Psoas muscle (tissue), 8 donors: ENCODE measurements at places on chromosomes 3 and 15. TPM values are rescaled to one million over a fixed set of nuclear protein-coding genes. Genes with fewer than 3 reads are reported as not detected.

GRCh38 chr3:185552358-185552877, at the start of gene LIPH:
Gene LIPH, minus strand, starts transcription at chr3:185552588. Its CDS starts 117 bp downstream, at chr3:185552471.
- no peak for DNase-seq

- DNase-seq, result no peak
Measured at GRCh38 chr3:174583396-174583795, 275.7 kb upstream of the NAALADL2 start.

ADAMTSL3 gene
- 2.1 TPM for total RNA-seq

- no peak for DNase-seq
Measured at GRCh38 chr3:102741694-102742093, 306.9 kb downstream of the ZPLD1 start.

HRH1 gene
- 0.53 TPM for total RNA-seq

BDH1 gene
- 5.4 TPM for total RNA-seq

CYP1A2 gene
- not detected for total RNA-seq

GRCh38 chr15:39819533-39819932, 36.9 kb upstream of the FSIP1 start:
- DNase-seq, result no peak

DNA sequence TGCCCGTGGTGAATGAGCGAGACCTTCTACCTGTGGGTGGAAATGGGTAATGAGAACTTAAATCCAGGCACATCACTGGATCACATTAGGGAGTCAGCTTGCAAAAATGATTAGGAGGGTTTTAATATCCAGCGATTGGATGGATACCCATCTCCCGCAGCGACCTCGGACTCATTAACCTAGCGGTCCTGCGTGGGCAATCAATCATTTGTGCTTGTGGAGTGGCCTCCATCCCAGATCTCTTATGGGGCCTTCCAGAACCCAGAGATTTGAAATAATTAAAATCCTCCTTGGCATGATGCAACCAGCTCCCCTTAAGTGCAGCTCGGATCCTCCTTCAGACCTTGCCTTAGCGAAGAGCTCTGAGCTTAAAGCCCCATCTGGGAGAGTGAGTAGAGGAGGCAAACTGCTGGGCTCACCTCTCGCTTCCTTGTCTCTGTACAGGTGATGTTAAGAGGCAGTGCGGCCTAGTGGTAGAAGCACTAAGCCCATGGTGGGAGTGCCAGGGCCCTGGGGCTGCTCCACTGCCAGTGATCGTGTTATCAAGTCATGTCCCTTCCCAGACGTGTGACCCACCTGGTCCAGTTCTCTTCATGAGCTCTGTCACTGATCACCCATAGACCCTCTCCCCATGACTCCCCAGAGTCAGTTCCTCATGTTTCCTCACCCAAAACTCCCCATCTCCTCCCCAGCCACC, 285.2 kb upstream of the TLE3 start:
- DNase-seq, result no peak

CAMK1 gene
- 4.5 TPM for total RNA-seq

- DNase-seq, result no peak
Measured at GRCh38 chr15:35061161-35061824, 23.8 kb downstream of the NANOGP8 start.

GRCh38 chr15:91336687-91337086, 236.6 kb downstream of the SV2B start:
- no peak for DNase-seq

SUSD5 gene
- 1.4 TPM for total RNA-seq

- no peak for DNase-seq
Measured at GRCh38 chr15:89514596-89515406, 18.4 kb upstream of the RHCG start.

DNA sequence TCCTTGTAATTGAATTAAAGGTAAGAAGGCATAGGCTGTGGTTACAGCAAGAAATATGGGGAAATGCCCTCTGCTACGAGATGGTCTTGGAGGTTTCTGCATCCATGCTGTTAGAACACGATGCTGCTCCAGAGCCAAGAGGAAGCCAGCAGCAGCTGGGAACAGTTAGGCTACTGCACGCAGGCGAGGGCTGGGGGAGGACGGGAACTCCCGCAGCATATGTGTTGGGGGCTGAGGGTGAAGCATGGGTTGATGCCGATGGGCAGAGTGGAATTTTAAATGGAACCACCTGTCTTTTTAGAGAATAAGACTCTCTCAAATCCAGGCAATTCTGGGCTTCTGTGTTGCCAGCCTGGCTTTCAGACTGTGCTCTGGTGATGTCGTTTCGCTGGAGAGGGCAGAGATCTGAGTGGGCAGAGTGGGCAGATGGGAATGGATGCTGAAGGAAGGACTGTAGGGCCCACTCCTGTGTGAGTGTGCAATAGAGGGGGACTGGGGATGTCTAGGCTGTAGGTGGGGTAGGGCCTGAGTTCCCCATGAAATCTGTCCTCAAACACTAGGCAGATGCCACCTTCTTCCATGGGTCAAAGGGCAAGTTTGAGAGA, 417.0 kb upstream of the TPM1 start:
- no peak for DNase-seq

GRCh38 chr3:52036222-52036694, 20.1 kb downstream of the DUSP7 start:
- no peak for DNase-seq

ATP2B2 gene
- 0.36 TPM for total RNA-seq

TEX55 gene
- total RNA-seq, result not detected

GASK1A gene
- 1.5 TPM for total RNA-seq

- DNase-seq, result no peak
Measured at GRCh38 chr15:66730168-66731021, 28.4 kb downstream of the SMAD6 start.

AHSG gene
- total RNA-seq, result not detected

TRIM42 gene
- total RNA-seq, result not detected

- DNase-seq, result no peak
Measured at GRCh38 chr3:191019855-191020254, 157.4 kb upstream of the GMNC start.

SLC30A4 gene
- total RNA-seq, result 2.2 TPM

ZCWPW2 gene
- total RNA-seq, result 3.3 TPM

RBPMS2 gene
- total RNA-seq, result 3.6 TPM

- DNase-seq, result no peak
Measured at GRCh38 chr15:34783991-34784390, 11.4 kb downstream of the ACTC1 start.

- no peak for DNase-seq
Measured at GRCh38 chr3:60645801-60646200, 605.5 kb downstream of the FHIT start.

DNA sequence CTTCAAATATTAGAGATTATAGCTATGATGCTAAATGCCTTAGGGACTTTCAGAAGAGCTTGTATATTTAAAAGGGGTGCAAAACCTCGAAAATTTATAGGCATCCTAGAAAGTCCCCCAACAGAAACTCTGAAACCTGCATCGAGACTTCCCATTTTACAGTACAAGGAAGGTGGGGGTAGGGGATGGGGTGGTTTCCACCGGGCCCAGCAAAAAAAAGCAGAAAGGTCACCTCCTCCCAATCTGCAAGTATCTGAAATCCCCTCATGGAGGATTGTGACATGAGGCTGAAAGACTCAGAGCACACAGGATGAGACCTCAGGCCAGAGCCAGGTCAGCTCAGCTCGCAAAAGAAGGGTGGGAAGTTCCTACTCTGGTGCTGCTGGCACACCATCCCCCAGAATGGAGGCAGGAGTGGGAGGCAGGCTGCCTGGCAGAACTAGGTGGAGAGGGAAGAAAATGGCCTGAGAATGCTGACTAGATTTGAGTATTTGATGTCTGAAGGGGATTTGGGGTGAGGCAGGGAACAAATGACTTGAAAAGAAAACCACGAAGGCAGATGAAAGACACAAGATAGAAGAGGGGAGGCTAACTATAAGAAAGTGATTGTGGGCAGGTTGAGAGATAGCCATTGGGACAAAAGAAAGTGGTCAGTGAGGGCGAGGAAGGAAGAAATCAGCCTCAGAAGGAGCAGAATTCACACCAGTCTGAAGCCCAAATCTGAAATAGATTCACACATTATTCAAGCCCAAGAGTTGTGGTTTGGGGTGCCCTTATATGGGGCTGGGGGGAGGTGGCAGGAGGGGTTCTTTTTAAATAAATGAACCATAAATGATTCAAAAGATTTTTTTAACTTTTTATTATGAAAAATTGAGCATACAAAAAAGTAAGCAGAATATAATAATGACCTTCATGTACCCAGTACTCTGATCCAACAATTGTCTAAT, 22.5 kb upstream of the TSC22D2 start:
- no peak for DNase-seq

PSMD2 gene
- 440 TPM for total RNA-seq

- no peak for DNase-seq
Measured at GRCh38 chr3:31833391-31834190, 147.5 kb downstream of the OSBPL10 start.
